ENCODE measurements at places on chromosomes 3 and 15.

DNA sequence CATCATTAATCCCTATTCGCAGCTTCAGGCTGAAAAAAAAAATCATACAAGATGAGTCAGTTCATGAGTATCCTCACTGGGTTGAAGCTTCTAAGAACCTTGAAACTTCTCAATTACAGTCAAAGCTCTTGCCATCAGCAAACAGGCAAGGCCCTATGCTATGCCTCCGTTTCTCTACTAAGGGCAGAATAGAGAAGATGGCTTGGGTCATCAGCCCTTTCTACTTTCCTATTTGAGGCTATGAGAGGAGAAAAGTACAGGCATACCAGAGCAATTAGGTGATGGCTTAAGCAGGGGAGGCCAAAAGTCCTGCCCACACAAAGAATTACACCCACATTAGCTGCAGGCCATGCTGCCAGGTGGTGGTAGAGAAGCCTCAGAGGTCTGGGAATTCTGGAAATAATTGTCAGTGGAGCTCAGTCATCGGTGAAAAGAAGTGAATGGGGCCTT lies 89.0 kb downstream of the MRPL46 start:
- DNase-seq: peak; percentile 75

DNA sequence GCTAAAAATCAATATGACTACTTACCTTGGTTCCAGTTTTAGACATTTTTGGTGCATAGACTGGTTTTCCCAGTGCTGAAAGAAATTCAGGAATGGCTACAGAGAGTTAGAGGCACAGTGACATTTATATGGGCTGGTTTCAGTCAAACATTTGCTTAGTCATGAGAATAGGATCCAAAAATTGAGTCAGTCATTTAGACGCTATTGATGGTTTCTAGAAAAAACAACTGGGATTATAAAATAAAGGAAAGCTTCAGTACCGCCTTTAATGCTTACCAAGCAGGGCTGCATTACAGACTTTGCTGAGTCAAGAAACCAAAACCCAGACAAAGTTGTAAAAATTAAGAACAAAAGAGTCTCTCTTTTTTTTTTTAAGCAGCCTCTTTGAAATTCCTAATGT lies at the start of gene CRYGS:
CRYGS (minus strand) TSS at position 100 of the 400 bp plus-strand sequence; CDS start at position 46, 54 bp downstream.
- no peak for DNase-seq

DNA sequence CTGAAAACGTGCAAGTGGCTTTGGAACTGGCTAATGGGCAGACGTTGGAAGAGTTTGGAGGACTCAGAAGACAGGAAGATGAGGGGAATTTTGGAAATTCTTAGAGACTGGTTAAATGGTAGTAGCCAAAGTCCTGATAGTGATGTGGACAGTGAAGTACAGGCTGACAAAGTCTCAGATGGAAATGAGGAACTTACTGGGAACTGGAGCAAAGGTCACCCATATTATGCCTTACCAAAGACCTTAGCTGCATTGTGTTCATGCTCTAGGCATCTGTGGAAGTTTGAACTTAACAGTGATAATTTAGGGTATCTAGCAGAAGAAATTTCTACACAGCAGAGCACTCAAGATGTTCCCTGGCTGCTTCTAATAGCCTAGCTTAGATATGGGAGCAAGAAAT lies 28.6 kb upstream of the SERPINI2 start:
- DNase-seq: no peak

DNA sequence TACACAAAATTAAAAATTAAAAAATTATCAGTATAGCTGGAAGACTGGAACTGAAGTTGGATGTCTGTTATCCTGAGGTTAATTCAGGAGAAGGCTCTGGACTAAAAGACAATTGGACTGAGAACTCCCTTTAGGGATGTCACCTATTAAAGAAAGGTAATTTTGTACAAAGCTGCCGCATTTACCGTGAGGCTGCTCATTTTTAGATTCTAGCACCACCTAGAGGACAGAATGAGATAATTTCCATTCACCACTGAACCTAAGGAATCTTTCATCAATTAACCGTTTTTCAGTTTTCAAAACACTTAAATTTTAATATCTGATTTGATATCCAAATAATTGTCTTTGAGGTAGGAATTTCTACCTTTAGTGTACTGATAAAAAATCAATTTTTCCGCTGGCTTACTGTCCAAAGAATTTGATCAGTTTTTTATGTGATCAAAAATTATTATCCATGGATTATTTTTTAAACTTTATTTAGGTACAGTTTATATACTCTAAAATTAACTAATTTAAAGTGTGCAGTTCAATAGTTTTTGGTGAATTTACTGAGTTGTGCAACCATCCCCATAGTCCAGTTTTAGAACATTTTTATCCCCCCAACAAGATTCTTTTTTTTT lies 106.7 kb upstream of the TNIK start:
- DNase-seq: peak; percentile 61

GRCh38 chr15:92707880-92708551 lies 52.4 kb upstream of the FAM174B start:
- no peak for DNase-seq

GRCh38 chr3:162538491-162538890 lies 1041.9 kb downstream of the OTOL1 start:
- no peak for DNase-seq

GRCh38 chr15:78299101-78299930 lies at the start of gene SKIC8:
Gene SKIC8 (minus strand): TSS chr15:78299609. CDS start chr15:78295686, 3,923 bp downstream.
- DNase-seq: peak; percentile 95

DNA sequence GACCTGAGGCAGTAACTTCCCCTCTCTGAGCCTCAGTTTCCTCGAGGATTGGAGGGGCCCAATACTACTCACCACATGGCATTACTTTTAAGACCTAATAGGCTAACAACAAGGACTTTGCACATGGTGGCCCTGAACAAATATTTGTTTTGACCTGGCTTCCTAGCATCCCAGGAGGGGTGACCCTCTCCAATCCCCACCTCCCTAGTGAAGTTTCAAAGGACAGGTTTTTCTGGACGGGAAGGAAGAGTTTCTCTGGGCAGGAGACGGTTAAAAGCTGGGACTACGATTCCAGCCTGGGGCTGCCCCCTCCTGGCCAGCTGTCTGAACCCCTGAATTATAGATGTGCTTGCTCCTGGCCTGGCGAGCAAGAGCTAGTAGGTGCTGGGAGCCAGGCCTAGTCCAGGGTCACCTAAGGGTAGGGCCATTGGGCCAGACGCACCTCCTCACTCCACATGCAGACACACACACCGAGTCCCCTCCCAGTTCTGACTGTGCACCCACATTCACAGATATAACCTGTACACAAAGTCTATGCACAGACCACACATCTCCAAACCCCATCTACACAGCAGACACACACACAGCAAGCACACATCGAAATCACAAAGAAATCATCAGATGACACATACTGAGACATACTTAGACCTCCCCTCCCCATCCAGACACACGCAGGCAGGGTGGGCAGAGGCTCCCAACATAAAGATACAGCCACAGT lies 2.7 kb upstream of the ISL2 start:
- no peak for DNase-seq

DNA sequence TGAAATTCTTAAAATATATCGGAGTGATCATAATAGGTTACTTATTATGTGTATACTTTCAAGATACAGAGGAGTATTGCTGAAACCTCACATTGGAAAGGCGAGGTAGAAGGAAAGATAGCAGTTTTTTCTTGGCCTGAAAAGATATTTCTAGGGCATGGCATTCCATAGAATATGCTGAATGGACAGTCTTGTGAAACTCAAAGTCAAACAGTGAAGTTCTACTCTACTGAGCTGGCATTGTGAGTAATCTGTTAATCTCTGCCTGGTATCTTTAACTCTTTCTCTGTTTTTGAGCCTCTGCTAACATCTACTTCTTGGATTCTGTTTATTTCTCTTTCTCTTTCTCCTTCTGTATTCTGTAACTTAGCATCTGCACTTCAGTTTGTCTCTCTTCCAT lies 176.3 kb upstream of the ZBTB20 start:
- peak; percentile 3 for DNase-seq
